ENCODE measurements at places on chromosomes 3 and 15. TPM values are rescaled to one million over a fixed set of nuclear protein-coding genes. Genes with fewer than 3 reads are reported as not detected.

DNA sequence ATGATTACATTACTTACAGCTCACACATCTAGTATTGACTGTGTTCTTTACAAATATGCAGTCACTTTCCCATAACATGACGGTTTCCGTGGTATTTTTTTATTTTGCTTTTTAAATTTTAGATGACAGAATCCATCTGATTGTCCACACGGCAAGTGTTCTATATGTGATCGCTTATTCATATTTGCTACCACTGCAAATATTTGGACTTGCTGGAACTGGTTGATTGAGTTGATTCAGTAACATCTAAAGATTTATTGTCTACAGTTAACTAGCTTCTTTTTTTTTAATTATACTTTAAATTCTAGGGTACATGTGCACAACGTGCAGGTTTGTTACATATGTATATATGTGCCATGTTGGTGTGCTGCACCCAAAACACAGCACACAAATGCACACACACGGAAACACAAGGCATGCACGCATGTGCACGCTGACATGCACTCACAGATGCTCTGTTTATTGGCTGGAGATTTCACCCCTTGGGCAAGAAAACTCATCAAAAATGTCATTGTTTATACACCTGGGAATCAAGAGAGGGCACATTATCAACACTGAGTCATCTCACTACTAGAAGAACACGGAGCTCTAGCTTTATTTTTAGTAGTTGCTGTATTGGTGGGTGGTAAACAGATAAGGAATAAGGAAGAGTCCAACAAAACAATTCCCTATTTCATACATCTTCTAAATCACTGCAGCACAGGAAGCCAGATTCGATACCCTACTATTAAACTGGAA, 16.4 kb downstream of the ARRDC4 start:
- no peak for DNase-seq

- no peak for DNase-seq
Measured at GRCh38 chr3:14989943-14990779, 42.8 kb downstream of the NR2C2 start.

GRCh38 chr15:23503576-23503975, 56.5 kb upstream of the GOLGA6L2 start:
- no peak for DNase-seq

ASB14 gene
- polyA plus RNA-seq: not detected

- DNase-seq: no peak
Measured at GRCh38 chr3:187211532-187212195, 14.4 kb downstream of the RTP1 start.

CRABP1 gene
- 16.0 TPM for polyA plus RNA-seq

- DNase-seq: no peak
Measured at GRCh38 chr15:29061746-29062145, 176.0 kb downstream of the APBA2 start.

DNA sequence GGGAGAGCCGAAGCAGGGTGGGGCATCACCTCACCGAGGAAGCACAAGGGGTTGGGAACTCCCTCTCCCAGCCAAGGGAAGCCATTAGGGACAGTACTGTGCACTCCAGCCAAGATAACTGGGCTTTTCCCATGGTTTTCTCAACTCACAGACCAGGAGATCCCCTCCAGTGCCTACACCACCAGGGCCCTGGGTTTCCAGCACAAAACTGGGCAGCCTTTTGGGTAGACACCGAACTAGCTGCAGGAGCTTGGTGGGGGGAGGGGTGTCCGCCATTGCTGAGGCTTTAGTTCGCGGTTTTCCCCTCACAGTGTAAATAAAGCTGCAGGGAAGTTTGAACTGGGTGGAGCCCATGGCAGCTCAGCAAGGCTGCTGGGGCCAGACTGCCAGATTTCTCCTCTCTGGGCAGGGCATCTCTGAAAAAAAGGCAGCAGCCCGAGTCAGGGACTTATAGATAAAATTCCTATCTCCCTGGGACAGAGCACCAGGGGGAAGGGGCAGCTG, 129.6 kb upstream of the LMCD1 start:
- no peak for DNase-seq

GRCh38 chr3:24242012-24242698, 252.5 kb downstream of the THRB start:
- no peak for DNase-seq

CLDN18 gene
- polyA plus RNA-seq: 2.7 TPM

DNA sequence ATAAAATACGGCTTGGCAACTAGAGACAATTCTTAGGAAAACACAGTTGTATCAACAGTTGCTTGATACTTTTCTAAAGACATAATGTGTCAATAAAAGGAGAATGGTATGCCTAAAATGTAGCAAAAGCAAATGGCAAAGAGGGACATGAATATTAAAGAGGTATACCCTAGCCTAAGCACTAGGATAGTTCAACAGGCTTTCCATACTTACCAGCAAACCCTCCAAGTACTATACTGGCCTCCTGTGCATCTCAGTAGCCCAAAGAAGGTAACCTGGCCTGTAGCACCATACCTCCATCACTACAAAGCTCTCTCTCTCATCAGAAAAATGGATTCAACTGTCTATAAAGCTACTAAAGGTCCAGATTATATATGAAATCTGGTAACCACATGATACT, 7.5 kb downstream of the SETD2 start:
- DNase-seq: no peak

DNA sequence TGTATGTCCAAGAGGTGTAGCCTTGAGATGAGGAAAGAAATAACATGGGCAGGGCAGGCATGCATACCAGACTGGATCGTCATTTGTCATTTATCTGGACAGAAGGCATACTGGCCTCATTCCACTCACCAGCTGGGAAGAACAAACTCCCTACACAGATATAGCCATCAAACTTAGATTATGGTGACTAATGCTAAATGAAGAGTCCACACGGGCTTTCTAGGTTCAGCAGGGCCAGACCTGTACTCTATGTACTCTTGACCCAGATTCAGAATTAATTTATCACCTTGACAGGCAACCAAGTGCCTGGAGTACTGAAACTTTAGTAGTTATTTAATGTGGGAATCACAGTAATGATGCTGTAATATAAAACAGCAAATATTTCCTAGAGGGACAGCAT, 164.3 kb upstream of the IL12A start:
- peak; percentile 69 for DNase-seq

KBTBD12 gene
- polyA plus RNA-seq: 1.6 TPM

TMEM45A gene
- polyA plus RNA-seq: 5.1 TPM

TRIM42 gene
- not detected for polyA plus RNA-seq

THRB gene
- polyA plus RNA-seq: 3.3 TPM

CHRD gene
- 3.8 TPM for polyA plus RNA-seq

CKMT1B gene
- polyA plus RNA-seq: 12.7 TPM

- no peak for DNase-seq
Measured at GRCh38 chr3:13415997-13416793, 3.9 kb downstream of the NUP210 start.

CYP1A2 gene
- polyA plus RNA-seq: not detected

DNA sequence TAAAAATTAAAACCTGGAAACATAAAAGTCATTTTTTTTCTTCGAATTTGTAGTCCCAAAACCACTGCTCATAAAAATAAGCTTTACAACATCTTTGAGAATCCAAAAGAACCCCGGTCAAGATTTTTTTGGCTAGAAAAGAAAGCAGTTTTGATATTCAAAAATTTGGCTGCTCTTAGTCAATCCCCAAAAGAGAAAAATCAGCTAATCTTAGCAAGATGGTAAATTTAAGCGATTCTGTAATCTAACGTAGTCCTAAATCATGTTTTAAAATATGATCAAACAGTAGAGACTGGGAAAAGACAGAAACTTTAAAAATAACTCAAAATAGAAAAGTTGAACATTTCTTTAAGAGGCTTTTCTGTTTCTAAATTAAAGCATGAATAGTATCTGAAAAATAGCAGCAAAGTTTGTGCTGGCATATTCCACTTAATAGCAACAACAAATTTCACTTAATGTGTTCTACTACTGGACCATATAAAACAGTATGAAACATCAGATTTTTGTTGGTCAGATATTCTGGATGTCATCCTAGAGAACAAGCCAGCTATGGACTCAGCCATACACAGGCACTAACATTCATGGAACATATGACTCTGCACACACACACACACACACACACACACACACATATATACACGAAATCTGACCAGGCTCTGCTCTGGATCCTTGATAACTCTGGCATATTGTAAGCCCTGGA, 19.1 kb upstream of the NR2F2 start:
- DNase-seq: no peak

- no peak for DNase-seq
Measured at GRCh38 chr3:105613120-105613519, 246.4 kb downstream of the ALCAM start.

GRCh38 chr3:149600634-149601033, 57.2 kb downstream of the WWTR1 start:
- DNase-seq: no peak

IL17RE gene
- 31.3 TPM for polyA plus RNA-seq

DNA sequence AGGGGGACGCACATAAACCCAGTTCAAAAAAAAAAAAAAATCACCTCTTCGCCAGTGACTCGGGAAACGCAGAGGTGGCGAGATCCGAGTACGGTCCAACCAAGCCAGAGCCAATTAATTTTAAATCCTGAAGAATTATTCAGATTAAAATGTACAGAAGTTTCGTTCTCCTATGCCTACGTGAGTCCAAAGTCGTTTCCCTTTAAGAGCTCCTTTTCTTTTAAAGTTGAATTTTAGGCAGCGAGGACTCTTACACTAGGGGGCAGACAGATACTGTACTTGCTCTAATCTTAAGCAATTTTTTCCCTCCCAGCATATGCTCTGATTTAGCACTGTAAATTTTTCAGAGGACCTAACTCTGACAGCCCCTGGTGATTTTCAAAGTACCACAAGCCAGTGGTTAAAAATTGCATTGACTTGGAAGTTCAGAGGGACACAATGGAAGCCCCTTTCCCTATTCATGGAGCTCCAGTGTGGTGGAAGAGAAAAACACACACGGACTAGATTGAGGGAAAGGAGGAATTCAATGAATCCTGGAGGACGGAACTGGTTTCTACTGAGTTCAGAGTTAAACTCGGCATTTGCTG, 3.3 kb upstream of the NR2F2 start:
- peak; percentile 80 for DNase-seq

DNA sequence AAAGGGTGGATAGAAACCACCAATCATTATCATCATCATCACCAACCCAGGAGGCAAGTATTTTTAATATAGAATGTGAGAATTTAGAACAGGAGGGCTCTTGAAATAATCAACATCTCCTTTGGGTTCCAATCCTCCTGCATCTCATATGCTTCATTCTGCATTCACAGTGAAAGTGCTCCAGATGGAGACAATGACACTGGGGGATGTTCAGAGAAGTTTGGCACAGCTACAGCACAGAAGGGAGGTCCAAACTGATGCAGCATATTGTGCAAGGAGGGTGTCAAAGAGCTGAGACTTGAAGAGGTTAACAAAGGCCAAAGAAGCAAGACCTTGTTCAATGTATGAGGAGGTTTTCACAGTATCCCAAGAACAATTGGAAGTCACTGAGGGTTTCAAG, 767.1 kb downstream of the NTRK3 start:
- no peak for DNase-seq

DNA sequence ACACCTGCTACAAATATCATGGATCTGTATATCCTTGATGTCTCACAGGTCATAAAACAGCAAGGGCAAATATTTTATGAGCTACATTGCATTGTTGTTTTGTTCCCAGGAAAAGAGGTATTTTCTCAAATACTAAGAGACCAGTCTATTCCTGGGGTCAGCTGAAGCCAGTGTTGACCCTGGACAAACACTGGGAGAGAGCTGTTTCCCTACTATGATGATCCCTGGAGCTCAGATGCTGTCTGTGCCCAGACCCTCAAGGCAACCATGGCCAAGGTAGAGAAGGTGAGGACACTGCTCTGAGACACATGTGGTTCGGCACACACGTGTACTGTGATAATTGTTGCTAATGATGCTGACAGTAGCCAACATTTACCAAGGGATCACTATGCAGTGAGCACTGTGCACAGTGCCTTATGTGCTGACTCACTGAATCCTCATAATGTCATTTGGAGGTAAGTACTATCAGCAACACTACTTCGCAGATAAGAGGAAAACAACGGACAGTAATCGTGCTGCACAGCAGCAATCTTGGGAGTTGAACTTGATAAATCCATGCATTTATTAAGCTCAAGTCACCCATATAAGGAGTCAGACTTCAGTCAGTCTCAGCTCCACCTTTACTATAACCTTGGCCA, 943.6 kb downstream of the FHIT start:
- peak; percentile 13 for DNase-seq

- peak; percentile 59 for DNase-seq
Measured at GRCh38 chr3:107523539-107524325, 970 bp downstream of the BBX start.

GOLGA8J gene
- polyA plus RNA-seq: 0.27 TPM

GRCh38 chr3:45333549-45333948, 54.8 kb upstream of the LARS2 start:
- no peak for DNase-seq

IQCF5 gene
- polyA plus RNA-seq: not detected

- no peak for DNase-seq
Measured at GRCh38 chr3:480070-480469, 283.5 kb downstream of the CHL1 start.

CSTA gene
- polyA plus RNA-seq: 6.8 TPM

DNA sequence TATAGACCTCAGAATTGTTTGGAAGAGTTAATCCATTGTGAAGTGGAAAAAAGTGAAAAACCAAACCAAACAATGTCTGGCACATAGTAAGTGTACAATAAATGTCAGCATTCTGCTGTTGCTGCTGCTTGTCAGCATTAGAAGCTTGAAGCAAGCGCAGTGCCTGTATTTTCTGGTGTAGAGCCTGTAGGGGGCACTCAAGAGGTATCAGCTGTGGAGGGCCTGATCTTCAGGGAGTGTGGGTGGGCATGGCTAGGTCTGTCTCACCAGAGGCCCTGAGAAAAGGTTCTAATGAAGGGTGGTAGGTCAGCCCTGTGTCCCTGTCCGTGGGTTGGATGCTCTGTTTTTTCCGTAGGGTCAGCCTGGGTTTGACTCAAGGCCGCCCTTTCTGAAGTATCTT, 3.6 kb downstream of the ADAMTSL3 start:
- DNase-seq: no peak

PTH1R gene
- polyA plus RNA-seq: 5.4 TPM

SERPINI2 gene
- polyA plus RNA-seq: not detected

CTNNB1 gene
- polyA plus RNA-seq: 226 TPM

SCAMP5 gene
- polyA plus RNA-seq: 39.5 TPM

GRCh38 chr3:95508124-95508523, 1306.3 kb upstream of the EPHA6 start:
- DNase-seq: no peak
